AG04449 (cell line): ENCODE measurements at places on chromosomes 1 and 21.

DNA sequence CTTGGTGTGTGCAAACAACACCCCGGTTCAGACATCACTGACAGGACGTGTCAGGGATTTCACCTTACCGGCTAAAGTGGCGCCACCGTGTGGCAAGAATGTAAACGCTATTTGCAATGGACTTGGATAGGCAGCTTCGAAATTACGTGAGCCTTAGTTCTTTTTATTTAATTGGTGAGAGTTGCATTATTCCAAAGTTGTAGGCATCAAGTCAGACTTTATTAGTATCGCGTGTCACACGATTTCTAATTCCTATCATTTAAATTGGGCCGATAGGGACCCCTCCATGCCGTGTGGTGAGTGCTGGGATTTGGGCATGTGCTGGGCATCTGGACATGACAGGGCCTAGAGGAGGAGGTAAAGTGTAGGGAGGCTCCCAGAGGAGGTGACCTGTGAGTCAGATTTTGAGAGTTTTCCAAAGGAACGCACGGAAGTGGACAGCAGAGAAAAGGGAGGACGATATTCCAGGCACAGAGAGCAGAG is 14.5 kb upstream of the CPT2 start:
- no peak for DNase-seq

DNA sequence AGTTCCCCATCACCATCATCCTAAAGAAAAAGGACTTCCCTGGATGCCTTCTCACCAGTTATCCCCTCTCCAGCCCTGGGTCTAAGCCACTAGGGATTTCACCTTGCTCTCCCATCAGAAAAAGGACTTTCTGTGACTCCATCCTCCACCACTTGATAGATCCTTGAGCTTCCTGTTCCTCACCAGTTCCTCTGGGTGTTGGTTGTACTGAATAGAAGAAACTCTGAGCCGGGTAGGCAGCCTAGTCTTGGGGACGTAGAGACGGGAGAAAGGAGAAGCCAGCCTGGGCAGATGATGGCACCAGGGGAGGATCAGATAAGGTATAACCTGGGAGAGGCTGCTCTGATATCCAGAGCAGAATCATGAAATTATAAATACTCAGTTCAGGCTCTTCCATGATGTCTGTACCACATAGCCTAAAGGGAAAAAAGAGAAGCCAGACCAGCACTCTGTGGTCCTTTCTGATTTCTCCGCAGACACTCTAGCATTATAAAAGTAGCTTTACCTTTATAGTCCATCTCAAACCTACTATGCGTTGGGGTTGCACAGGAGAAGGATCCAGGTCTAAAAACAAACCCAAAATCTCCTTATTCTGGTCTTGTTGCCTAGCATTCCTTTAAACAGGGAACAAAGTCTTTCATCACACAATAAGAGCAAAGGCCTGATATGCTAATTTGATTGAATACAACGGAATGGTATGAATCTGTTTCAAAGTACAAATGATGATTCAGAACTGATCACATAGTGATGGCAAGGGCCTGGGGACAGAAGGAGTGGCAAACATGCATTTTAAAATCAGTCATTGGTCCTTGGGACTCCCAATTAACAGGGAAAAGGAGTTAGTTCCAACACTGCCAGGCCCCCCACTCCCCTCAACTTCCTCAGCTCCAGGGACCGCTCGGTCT is 1.2 kb upstream of the CD34 start:
- DNase-seq = no peak

GRCh38 chr1:181541947-181542346 is 58.6 kb downstream of the CACNA1E start:
- no peak for DNase-seq

- no peak for DNase-seq
Observed at GRCh38 chr1:56713112-56713511, 68.0 kb downstream of the PRKAA2 start.

DNA sequence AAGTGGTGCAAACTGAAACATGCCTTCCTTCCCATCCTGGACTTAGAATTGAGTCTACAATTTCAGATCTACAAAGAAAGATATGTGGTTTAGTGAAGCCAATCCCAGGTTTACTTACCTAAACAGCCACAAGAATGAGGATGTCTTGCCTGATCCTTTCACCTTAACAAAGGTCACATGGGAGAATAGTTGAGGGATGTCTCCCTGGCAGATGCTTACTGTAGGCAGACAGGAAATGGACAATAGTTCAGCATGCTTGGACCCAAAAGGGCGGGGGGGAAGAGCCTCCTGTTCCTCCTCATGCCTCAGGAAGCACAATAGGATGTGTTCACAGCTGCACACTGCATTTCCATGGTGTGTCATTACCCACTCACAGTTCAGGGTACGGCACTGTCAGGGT is 492.7 kb upstream of the USP24 start:
- no peak for DNase-seq

GRCh38 chr1:1082776-1083415 is 8.8 kb upstream of the RNF223 start:
- no peak for DNase-seq

DNA sequence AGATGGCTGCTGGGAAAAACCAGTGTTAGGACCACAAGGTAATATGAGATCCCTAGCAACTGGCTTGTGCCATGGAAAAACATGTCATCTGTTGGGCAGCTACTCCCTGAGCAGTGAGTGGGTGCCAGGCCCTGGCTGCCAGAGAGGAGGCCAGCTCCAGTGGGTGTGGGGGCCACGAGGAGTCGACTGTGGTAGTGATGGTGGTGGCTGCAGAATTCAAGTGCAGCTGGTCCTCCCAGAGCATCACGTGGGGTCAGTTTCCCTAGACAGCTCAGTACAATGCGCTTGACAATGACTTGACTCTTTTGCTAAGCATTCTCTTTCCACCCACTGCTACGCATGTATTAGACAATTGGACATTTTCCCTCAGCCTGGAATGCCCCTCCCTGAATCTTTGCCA is 14.5 kb upstream of the CDC42 start:
- DNase-seq = no peak

- no peak for DNase-seq
Observed at GRCh38 chr1:118481126-118481525, 296.1 kb upstream of the SPAG17 start.

GRCh38 chr1:57007948-57008347 is 42.1 kb upstream of the C8B start:
- no peak for DNase-seq

DNA sequence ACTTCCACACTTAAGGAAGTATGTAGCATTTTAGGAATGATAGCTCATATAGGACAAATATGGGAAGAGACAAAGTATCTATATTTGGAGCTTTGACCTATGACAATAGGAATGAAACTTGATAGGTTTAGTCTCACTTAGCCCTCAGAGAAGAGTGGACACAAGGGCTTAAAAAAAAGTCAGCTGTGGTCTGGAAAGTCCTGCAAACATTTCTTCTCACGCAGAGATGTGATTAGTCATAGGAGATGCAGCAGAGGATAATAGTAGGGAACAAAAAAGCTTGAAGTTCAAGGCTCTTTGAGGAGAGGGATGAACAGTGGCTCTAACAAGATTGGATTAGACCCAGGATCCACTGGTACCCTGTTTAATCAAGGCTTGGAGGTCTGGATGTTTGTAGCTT is 14.8 kb upstream of the RNF220 start:
- peak; percentile 59 for DNase-seq

GRCh38 chr1:154739654-154740053 is 130.4 kb downstream of the KCNN3 start:
- DNase-seq = no peak

GRCh38 chr21:17799414-17800164 is 19.6 kb downstream of the C21orf91 start:
- DNase-seq = no peak

DNA sequence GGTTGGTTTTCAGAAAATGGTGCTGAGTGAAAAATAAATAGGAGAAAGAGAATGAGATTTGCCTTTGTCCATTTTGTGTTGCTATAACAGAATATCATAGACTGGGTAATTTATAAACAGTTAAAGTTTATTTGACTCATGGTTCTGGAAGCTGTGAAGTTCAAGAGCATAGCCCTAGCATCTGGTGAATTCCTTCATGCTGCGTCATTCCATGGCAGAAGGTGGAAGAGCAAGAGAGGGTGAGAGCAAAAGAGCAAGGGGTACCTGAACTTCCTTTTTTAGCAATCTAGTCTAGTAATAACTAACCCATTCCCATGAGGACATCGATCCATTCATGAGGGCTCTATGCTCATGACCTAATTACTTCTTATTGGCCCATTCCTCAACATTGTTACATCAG is 209.1 kb upstream of the ZP4 start:
- no peak for DNase-seq

- no peak for DNase-seq
Observed at GRCh38 chr1:232962761-232963745, 12.6 kb downstream of the NTPCR start.

GRCh38 chr1:82567348-82567747 is 766.6 kb downstream of the ADGRL2 start:
- DNase-seq = no peak

GRCh38 chr1:66502086-66502485 is 31.9 kb upstream of the SGIP1 start:
- DNase-seq = no peak

GRCh38 chr1:213179784-213180183 is 128.7 kb downstream of the RPS6KC1 start:
- no peak for DNase-seq

DNA sequence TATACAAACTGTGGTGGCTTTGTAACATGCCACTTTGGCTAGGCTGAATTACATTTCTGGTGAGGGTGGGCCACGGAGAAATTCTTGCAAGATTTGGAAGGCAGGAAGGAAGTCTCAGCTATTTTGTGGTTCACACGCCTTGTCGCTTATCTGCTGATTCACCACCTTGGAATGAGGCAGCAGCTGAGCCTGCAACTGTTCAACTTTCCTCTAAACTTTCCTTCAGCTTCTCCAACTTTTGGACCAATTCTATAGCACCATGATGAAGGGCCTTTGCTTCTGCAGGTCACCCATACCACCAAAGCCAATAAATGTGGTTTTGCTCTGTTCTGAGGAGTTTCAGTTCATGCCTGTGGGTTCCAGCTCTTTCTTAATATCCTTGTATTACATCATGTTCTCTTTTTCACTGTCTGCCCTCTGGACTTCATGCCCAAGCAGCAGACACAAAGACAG is 337.6 kb upstream of the SNX7 start:
- DNase-seq = peak; percentile 87

DNA sequence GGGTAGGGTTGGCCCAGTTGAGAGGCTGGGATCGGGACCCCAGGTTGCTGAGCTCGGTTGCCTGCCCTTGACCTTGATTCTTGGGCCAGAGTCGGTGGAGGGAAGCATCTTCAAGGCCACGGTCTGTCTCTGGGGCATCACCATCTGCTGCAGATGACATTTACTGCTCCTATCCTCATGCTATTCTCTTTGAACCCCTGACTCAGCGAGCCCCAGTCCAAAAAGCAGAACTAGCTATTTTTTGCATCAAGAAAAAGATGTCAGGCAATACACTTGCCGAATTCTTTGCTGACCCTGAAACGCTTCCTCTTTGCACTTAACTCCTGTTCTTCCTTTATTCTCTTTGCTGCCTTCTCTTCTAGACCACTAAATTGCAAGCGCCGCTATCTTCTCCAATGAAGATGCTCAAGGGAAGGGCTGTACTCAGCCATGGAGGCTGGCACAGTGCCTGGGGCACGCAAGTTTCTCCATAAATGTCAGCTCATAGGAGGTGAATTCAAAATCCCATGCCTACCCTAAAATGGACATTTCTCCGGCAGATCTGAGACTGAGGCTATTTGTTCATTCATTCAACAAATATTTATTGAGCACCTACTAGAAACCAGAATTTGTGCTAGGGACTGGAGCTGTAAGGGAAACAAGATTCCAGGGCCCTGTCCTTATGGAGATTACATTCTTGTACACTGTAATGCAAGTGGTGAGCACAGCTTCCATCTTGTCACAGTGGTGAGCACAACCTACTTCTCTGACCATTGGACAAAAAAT is 20.5 kb upstream of the CAPZB start:
- no peak for DNase-seq

DNA sequence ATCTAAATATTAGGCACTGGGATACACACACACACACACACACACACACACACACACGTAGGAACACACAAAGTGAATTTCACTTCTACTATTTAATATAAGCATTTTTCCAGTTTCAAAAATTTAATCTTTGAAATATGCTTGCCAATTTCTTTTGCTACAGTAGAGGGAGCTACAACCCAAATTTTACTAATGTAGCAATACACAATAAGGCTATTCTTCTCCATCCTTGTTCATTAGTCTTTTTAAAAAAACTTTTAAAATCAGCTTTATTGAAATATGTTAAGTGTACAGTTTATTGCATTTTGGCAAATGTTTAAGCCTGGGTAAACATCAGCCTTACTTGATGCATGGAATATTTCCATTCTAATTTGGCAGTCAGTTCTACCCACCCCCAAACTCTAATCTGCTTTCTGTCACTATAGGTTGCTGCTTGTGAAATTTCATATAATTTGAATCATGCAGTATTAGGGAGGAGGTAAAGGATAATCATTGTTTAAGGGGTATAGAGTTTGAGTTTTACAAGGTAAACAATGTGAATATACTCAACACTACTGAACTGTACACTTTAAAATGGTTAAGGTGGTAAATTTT is 93.0 kb upstream of the TENT5C start:
- DNase-seq = no peak

DNA sequence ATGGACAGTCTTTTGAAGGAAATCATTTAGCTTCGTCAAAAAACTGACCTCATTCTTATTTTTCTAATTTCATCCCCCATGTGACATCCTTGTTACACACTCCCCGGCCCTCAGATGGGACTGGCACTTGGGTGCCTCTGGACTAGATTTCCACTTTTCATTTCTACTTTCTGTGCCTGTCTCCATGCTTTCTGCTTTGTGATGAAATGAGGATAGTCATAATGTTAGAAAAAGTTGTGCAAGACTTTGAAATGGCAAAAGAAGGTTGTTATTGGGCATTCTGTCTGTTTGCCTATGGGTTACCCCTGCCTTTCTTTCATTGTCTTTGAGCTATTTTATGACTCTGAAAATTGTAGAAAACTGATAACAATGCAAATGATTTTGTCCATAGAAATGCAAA is 54.9 kb downstream of the MDM4 start:
- no peak for DNase-seq

DNA sequence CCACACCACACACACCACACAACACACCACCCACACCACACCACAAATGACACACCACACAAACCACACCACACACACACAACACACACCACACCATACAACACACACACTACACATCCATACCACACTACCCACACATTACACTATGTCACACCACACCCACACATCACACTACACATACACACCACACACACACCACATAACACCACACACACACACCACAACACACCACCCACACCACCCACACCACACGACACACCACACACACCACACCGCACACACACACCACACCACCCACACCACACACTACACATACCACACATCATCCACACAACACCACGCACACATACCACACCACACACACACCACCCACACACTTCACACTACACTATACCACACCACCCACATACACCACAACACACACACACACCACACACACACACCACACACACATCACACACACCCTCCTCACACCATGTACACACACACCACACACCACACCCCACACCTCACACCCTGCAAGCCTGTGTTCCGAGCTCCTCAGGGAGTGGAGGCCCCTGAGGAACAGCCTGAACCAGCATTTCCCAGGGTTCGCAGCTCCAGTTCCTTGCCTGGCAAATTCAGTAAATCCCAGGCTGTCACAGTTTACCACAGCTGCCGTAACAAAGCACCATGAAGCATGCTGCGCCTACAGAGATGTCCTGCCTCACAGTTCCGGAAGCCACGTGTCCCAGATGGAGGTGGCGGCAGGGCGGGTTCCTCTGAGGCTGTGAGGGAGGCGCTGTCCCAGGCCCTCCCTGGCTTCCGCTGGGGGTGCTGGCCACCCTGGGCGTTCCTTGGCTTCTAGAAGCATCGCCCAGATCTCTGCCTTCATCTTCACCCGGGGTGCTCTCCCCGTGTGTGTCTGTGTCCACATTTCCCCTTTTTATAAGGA is 69.8 kb upstream of the ATP5PO start:
- DNase-seq = no peak
